ENCODE measurements at places on chromosomes 5 and 9.
A peak's percentile ranks its signal among the peaks of the same experiment; 100 is the strongest.

DNA sequence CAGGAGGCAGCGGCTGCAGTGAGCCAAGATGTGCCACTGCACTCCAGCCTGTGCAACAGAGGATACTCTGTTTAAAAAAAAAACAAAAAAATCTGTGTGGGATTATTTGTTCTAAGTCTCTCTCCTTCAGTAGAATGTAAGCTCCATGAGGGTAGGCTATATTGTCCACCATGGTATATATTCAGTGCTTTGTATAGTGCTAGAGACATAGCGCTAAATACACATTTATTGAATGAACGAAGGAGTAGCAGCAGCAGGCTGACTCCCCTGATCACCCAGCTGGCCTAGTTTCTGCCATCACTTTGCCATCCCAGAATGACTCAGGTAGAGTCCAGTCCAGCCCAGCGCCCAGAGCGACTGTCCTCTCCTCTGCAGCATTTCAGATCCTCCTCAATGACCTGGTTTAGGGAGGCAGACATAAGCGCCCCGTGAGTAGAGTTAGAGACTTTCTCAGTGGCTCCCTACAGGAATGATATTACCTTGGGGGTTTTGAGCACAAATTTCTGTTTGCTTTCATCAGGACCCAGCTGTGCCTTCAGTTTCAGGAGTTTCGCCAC, 716 bp downstream of the HARS1 start:
- H3K27me3 ChIP-seq = no peaks in the 10 kb centered on the region
- peaks cover 30% of the 10 kb centered on the region for H3K4me1 ChIP-seq
- DNase-seq = no peak
- H3K27ac ChIP-seq = peak overlapping the region; percentile 79
- H3K36me3 ChIP-seq = peaks cover 16% of the 10 kb centered on the region
- H3K4me3 ChIP-seq = peak overlapping the region; percentile 89

GRCh38 chr9:92616199-92616641, 53.7 kb downstream of the IPPK start:
- no peak overlapping the region for H3K4me3 ChIP-seq
- H3K36me3 ChIP-seq = peaks cover 21% of the 10 kb centered on the region
- DNase-seq = no peak
- H3K4me1 ChIP-seq = no peaks in the 10 kb centered on the region
- no peak overlapping the region for H3K27ac ChIP-seq
- no peaks in the 10 kb centered on the region for H3K27me3 ChIP-seq

DNA sequence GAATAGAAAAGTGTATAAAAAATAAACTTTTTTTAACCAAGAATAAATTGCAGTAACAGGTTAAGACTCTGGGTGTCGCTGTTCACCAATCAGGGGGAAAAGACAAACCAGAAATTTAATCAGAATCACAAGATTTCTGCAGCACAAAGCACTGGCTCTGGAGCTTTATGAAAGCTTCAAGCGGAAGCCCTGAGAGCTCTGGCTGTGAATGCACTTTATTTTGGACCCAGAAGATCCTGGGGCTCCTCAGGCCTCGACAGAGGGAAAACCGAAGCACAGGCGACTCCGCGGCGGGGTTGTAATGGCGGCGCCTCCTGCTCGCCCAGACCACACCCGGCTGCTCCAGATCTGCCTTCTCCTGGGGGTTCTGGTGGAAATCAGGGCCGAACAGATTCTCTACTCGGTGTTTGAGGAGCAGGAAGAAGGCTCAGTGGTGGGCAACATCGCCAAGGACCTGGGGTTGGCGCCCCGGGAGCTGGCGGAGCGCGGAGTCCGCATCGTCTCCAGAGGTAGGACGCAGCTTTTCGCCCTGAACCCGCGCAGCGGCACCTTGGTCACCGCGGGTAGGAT, at the start of gene PCDHGA4:
PCDHGA4 (plus strand) TSS at position 122 of the 570 bp plus-strand sequence; CDS start at position 209, 87 bp downstream.
- H3K27ac ChIP-seq = no peak within 1 kb of the TSS
- no peaks in the 10 kb centered on the region for H3K36me3 ChIP-seq
- H3K4me3 ChIP-seq = no peak within 1 kb of the TSS
- no peaks in the 10 kb centered on the region for H3K4me1 ChIP-seq

DNA sequence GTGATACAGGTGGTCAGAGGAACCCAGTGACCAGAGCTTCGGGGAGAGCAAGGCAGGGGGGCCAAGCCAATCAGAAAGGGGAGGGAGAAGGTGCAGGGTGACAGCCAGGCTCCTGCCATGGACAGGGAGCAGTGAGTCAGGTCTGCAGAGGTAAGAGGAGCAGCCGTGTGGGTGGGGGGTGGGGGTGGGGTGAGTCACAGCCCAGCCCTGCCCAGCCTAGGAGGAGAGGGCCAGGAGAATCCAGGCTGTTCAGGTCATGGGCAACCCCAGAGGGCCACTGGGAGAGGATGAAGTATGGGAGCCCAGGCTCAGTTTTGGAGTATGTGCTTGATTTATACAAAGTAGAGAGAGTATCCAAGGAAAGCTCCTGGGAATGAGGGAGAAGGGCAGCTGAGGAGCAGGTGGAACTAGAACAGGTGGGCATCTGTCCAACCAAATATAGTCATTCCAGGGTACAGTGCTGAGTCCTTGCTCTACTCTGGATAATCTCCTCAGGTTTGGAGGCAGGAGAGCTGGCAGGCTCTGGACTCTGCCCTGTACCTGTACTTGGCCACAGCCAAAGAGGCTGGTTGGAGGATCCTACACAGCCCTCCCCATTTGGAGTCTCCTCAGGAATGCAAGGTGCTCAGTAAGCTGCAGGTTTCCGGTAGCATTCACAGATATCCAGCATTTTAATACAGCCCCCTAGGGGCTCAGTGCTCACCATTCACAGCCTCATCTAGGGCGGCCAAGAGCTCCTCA, 1.6 kb downstream of the HBEGF start:
- peaks cover 43% of the 10 kb centered on the region for H3K4me1 ChIP-seq
- no peak for DNase-seq
- no peak overlapping the region for H3K27ac ChIP-seq

GRCh38 chr5:163943546-163943945, 438.1 kb downstream of the MAT2B start:
- DNase-seq = no peak
- no peaks in the 10 kb centered on the region for H3K36me3 ChIP-seq
- H3K27me3 ChIP-seq = no peaks in the 10 kb centered on the region
- no peaks in the 10 kb centered on the region for H3K4me1 ChIP-seq
- no peak overlapping the region for H3K4me3 ChIP-seq

DNA sequence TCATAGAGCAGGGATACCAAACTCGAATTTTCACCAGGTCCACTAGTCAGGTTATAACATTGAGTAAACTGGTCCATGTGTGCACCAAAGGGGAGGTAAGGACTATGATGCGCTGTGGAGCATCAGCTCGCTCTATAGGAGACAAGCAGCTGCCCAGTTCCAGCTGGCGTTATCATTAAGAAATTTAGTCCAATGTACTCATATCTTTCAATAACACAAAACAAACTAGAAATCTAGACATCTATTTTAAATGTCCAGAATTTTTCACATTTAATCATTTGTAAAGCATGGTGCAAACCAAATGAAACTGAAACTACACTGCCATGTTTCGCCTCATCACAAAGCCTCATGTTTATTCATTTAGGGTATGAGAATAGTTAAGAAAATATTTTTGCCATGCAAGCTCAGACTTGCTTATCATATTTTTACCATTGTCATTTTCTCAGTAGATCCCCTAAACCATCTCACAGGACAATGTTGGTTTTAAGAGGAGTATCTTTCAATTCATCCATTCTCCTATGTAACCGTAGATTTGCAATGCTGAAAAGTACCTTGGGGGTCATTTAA, 50.9 kb downstream of the ZNF474 start:
- no peak overlapping the region for H3K4me3 ChIP-seq
- no peaks in the 10 kb centered on the region for H3K27me3 ChIP-seq
- H3K4me1 ChIP-seq = no peaks in the 10 kb centered on the region
- DNase-seq = no peak

DNA sequence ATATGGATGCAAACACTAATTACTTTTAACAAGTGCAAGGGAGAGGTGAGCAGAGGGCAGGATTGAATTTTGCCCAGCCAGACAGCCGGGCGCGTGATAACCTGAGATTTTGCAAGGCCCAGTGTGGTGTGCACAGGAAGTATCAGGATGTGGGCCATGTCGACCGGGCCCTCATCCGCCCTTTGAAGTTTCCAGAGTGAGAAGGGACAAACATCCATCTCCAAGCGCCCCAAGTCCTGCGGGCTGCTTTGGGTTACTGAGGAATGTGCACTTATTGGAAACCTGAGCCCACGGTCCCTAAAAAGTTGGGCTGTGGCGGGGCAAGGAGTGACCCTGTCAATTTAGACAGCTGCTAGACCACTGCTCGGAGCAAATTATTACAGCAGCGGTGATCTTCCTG, 272.2 kb upstream of the IRX2 start:
- H3K27ac ChIP-seq = no peak overlapping the region
- DNase-seq = no peak
- no peaks in the 10 kb centered on the region for H3K36me3 ChIP-seq
- no peaks in the 10 kb centered on the region for H3K27me3 ChIP-seq

DNA sequence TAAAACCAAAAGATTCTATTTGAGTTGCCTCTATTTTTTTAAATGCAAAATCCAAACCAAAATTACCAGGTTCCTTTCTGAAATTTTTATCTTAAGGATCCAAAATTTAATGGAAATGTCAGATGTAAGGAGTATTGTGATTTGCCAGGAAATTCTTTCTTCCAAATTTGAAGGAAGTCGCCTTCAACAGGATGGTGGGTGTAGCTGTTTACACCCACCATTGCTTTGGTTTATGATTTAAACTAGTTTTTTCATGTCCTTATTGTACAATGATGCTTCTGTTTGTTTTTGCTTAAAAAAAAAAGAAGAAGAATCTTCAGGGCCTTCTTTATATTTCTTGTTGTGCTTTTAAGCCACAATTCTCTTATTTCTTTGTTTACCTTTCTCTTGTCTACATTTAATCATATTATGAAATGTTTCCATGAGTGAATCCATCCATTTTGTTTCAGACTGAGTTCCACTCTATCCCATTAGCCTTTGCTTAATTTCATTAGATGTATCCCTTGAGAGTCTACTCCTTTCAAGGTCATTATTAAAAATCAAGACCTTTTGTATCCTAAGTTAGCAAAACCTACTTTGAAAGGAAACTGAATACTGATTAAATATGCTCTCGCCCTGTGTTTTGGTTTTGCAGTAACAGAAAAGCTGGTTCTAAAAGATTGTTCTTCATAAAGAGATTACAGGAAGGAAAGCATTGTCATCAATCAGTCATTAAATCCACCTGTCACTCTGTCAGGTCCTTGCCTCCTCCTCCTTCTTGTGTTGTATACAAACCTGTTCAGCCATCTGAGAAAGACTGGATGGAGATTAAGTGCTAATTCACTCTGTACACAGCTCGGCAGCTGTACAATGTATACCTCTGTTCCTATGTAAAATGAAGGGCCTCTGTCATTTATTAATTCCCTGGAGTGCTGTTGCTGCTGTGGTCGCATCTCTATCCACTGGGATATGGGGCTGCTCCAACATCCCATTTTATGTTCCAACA, 45.5 kb upstream of the SLC2A8 start:
- no peak overlapping the region for H3K4me3 ChIP-seq
- H3K4me1 ChIP-seq = no peaks in the 10 kb centered on the region
- no peaks in the 10 kb centered on the region for H3K36me3 ChIP-seq
- H3K27ac ChIP-seq = no peak overlapping the region
- DNase-seq = no peak
- H3K27me3 ChIP-seq = peaks cover 3% of the 10 kb centered on the region

DNA sequence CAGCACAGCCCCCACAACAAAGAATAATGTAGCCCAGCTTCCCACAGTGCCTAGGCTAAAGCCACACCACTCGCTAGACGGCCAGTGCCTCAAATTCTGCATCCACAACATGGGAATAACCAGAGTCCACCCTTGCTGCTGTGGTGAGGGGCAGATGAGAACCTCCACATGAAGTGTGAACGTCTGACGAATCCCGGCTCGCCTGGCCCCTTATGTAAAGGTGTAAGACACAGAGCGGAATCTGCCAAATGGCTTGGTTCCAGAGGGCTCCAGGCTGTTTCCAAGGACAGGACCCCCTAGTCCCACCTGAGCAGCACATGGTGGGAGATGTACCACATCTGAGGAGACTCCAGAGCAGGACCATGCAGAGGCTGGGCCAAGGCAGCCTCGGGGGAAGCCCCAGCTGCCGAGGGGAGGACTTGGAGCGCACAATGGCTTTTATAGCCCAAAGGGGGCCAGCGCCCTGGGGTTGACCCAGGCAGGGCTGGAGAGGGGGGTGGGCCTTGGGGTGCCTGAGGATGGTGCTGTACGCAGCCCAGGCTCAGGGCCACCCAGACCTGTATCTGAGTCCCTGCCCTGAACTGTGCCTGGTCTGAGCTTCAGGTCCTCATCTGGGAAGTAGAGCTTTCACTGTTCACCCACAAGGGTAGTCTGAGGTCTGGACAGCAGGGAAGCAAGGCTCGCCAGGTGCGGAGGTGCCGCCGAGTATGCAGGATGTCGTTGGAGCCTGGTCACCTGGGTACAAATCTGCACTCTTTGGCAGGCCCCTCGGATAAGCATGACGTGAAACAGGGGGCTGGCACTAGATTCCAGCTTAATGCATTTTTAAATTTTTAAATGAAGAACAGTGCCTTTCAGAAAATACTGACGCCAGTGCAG, 24.9 kb upstream of the SLC25A51 start:
- no peak overlapping the region for H3K27ac ChIP-seq
- no peaks in the 10 kb centered on the region for H3K36me3 ChIP-seq
- H3K4me3 ChIP-seq = no peak overlapping the region
- no peaks in the 10 kb centered on the region for H3K27me3 ChIP-seq
- no peak for DNase-seq
- no peaks in the 10 kb centered on the region for H3K4me1 ChIP-seq

DNA sequence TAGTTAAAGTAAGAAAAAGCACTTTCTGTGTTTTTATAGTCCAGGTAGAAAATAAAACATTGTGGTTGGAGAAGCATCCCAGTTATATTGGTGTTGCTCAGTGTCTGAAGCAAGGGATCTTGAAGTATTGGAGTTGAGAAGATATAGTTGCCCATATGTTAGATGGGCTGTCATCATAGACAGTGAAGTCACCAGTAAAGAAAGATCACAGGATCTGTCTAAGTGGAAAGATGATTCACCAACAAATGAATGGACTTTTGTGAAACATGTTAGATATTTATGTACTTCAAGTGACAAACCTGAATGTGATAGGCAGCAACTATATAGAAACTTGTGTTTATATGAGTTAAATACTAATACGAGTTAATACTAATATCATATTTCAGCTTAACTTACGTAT, 11.7 kb downstream of the OGN start:
- H3K4me1 ChIP-seq = no peaks in the 10 kb centered on the region
- no peak overlapping the region for H3K27ac ChIP-seq
- H3K4me3 ChIP-seq = no peak overlapping the region
- H3K27me3 ChIP-seq = no peaks in the 10 kb centered on the region

- H3K27ac ChIP-seq = no peak overlapping the region
- DNase-seq = peak; percentile 46
- H3K4me1 ChIP-seq = peaks cover 9% of the 10 kb centered on the region
- H3K4me3 ChIP-seq = peak overlapping the region; percentile 38
Observed at GRCh38 chr5:1380011-1380817, 35.3 kb upstream of the CLPTM1L start.

DNA sequence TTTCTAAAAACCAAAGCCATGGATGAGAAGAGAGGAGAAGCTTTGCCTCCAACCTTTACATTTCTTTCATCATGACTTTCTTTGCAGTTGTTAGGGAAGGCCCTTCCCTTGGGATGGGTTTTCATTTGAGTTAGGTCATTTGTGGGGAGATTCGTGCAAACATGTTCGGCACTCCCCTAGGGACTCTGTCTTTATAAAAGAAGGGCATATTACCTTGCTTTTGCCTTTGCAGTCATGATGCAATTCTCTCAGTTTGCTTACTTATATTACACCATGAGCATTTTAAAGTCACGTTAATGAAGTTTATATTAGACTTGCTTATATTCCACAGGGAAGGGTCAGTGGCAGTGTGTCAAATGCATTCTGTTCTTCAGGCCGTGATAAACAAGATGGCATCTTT, 289.3 kb upstream of the WWC1 start:
- H3K27ac ChIP-seq = no peak overlapping the region
- DNase-seq = no peak
- H3K27me3 ChIP-seq = no peaks in the 10 kb centered on the region
- H3K4me1 ChIP-seq = no peaks in the 10 kb centered on the region
- H3K4me3 ChIP-seq = no peak overlapping the region
